H4 (cell line): ENCODE measurements at places on chromosomes 11 and 22. TPM values are rescaled to one million over a fixed set of nuclear protein-coding genes. Genes with fewer than 3 reads are reported as not detected.

GRCh38 chr11:121437018-121437685 is 15.0 kb upstream of the SORL1 start:
- no peak for DNase-seq

GRCh38 chr11:123145220-123145619 is 49.8 kb downstream of the CLMP start:
- peak; percentile 83 for DNase-seq

LRRN4CL gene
- total RNA-seq, result 0.14 TPM in 1 of 2 replicates, not detected in the other

SAA4 gene
- not detected in 2 replicates for total RNA-seq

KCNK4 gene
- total RNA-seq, result not detected in 2 replicates

OR2AG2 gene
- 0.06 and 0.84 TPM in 2 replicates for total RNA-seq
